ENCODE measurements at places on chromosomes 3 and 15. TPM values are rescaled to one million over a fixed set of nuclear protein-coding genes. Genes with fewer than 3 reads are reported as not detected.

Gene DPPA4
- total RNA-seq: 0.10 TPM

Gene DAZL
- total RNA-seq: not detected

Gene FANCD2OS
- total RNA-seq: not detected

DNA sequence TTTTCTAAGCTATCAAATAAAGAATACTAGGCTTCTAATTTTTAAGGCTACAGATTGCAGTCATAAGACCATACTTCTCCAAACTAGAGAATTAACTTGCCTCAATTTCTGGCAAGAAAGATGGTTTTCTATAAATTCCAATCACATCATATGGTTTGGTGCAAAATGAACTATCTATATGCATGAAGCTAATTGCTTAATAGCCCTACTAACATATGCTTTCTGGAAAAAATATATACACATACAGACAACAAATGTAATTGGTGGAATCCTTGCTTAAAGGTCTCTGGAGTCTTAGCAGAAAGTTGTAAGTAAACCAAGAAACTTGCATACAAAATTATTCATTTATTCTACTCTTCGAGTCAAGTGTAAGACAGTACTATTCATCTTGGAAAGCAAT is 113.1 kb upstream of the NANOGP8 start:
- no peak for DNase-seq

Measured in RPMI7951 (cell line).